ENCODE measurements at places on chromosomes 1 and 21.

DNA sequence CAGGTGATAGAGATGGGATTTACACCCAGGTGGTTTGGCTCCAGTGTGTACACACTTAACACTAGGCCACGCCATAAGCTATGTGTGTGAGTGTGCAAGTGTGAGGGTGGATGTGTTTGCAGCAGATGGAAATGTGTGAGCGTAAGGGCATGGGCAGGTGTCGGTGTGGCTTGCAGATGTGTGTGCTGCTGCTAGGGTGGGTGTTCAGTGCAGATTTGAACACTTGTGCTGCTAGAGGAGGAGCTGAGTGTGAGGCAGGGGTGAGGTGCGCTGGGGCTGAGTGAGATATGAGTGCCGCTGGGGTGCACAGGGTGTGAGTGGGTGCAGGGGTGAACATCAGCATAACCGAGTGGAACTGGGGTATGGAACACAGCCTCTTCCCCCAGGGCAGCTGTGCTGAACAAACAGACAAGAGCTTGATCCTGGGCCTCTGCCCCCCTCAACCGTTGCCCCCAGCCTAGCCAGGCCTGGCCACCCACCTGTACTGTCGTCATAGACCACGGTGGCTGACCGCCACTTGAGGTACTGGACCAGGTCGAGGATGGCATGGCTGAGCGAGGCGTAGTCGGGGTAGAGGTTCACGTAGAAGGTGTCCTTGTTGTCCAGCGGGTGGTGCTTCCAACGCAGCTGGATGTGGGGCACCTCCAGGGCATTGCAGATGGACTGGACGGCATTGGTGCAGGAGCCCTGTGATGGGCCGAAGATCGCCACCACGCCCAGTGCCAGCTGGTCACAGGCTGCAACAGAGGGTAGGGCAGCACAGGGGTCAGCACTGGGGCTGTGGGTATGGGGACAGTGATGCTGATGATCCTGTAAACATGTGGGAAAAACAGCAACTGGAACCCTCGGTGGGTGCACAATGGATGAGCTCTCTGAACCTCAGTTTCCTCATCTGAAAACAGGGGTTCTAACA, 153.9 kb downstream of the GRIK3 start:
- DNase-seq = no peak

DNA sequence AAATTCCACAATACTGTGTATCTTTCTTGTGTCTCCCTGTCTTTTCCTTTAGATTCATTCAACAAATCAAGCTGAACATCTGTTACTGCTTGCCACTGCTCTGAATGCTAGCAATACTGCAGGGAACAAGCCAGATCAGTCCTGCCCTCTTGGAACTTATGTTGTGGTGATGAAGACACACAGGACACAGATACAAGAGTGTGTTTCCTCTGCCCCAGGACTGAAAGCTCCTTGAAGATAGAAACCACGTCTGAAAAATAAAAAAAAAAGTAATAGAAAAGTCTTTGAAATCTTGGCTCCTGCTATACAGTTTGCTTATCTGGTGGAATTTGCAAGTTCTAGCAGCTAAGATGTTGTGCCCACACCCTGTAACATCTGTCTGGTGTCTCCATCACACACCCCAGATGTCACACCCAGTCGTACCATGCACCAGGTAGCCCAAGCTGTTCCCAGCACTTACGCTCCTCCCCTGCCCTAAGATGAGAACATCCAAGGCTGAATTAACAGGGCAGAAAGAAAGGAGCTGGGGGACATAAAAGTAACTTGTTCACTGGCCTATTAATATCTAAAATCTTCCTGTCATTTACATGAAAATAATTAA, 80.2 kb upstream of the GALNT2 start:
- DNase-seq = no peak

GRCh38 chr21:45380566-45380965, 24.4 kb upstream of the COL18A1 start:
- DNase-seq = no peak

DNA sequence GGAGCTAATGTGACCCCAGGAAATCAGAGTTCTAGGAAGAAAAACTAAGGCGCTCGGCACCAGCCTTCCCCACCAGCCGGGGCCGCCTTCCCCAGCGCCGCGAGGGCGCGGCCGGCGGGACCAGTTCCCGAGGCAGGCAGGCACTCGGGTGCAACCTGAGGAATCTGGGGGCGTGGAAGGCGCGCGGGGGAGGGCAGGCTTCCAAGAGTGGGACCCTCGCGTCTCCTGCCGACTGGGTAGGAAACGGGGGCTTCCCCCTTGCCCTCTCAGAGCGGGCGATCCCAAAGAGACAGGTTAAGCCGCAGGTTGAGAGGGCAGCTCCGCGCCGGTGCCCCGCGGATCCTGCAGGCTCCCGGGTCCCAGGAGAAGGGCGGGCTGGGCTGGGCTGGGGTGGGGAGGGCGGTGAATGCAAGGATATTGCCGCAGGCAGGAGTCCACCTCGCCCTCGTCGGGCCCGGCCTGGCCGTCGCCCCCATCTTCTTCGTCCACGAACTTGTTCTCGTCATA, 431 bp downstream of the ARPC5 start:
- DNase-seq = no peak

GRCh38 chr21:32411350-32412161, 950 bp upstream of the EVA1C start:
- peak; percentile 77 for DNase-seq

Measured in common myeloid progenitor, CD34-positive (primary cell).